ENCODE measurements at places on chromosomes 2 and 18.
A peak's percentile ranks its signal among the peaks of the same experiment; 100 is the strongest.

- no peak for DNase-seq
Measured at GRCh38 chr2:2075875-2076529, 255.1 kb downstream of the MYT1L start.

DNA sequence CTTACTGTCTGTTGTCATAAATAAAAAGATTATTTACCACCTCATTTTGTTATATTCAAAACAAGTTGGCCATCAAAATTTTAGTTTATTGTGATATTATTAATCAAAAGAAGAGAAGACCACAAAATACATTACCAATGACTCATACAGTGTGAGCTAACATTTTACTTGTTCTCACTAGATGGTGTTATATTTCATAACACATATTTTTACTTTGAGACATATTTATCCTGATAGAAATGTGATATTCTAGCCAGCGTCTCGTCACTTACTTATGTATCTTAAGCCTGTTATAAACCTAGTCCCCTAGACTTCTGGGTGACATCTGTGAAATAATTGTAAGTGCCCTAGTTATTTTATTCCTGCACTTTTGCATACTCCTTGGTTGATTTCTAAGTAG lies 263.2 kb downstream of the CDH7 start:
- no peak for DNase-seq

DNA sequence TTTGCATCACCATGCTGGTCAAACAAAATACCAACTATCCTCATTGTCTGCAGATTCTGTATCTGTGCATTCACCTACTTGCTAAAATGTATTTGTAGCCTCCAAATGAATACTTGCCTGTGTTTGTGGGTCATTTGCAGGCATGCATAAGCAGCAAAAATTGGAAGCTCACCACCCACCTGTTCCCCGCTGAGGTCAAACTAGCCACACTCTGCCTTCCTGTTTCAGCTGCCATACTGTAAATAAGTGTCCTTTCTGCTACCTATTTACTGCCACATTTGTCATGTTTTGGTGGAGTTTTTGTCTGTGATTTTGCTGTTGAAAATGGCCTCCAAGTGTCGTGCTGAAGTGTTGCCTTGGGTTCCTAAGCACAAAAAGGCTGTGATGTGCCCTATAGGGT lies 50.0 kb upstream of the ACMSD start:
- DNase-seq, result no peak

DNA sequence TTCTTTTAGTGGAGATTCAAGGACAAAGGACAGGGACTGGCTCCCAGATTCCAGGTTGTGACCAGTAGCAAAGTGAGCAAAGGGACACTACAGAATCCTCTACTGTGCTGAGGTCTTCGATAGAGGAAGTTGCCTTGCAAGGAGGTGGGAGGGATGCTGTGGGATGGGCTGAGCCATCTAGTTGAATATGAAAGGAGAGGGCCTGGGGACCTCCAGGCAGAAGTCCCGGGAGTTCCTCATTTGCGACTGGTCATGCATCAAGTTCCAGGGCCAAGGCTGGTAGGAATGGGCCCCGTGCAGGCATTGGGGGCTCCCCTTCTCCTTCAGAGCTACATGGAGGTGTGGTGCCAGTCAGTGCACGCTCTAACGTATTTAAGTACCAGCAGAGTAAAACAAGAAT lies 12.6 kb upstream of the PROM2 start:
- DNase-seq, result no peak

GRCh38 chr2:114553027-114553426 lies 110.6 kb downstream of the DPP10 start:
- DNase-seq, result no peak

- no peak for DNase-seq
Measured at GRCh38 chr18:79640064-79640672, 39.4 kb upstream of the CTDP1 start.

DNA sequence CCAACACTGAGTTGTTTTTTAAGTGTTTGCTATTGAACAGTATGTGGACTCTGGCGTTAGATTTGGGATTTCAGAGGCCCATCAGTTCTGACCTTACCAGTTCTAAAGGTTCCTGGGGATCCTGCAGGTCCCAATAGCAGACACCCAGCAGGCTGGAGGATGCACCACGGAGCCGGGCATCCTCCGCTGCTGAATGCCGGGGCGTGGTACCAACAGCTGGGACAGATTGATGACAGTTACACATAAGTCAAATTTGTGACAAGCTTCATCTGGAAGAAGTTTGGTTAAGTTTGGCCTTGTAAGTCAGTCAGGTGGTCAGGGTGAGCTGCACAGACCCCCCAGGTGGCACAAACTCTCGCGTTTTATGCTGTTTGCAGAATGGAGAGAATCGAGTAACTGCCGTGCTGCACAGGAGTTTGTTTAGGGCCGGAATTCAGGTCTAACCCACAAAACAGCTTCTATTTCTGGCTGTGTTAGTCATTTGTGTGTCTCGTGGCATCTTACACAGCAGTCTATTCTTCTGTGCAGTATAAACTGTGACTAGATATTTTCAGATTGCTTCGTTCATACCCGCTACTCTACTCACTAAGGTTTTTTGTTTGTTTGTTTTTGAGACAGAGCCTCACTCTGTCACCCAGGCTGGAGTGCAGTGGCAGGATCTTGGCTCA lies 19.2 kb downstream of the CTDP1 start:
- no peak for DNase-seq

DNA sequence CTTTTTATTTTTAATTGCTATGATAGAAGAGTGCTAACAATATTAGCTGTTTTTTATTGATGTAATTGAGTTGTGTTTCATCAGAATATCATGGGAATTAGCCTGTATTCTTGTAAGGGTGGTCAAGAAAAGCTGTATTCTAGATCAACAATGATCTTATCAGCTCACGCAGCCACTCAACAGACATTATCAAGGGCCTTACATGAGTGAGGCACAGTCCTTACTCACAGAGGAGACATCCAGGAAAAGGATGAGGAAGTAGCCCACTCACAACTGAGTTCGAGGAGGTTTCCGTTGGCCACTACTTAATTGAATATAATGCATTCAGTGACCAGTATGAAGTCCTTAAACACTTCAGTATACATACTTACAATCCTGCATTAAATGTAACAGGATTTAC lies 152.5 kb downstream of the AFF3 start:
- no peak for DNase-seq

GRCh38 chr2:199956062-199956380 lies 639 bp downstream of the MAIP1 start:
- no peak for DNase-seq

DNA sequence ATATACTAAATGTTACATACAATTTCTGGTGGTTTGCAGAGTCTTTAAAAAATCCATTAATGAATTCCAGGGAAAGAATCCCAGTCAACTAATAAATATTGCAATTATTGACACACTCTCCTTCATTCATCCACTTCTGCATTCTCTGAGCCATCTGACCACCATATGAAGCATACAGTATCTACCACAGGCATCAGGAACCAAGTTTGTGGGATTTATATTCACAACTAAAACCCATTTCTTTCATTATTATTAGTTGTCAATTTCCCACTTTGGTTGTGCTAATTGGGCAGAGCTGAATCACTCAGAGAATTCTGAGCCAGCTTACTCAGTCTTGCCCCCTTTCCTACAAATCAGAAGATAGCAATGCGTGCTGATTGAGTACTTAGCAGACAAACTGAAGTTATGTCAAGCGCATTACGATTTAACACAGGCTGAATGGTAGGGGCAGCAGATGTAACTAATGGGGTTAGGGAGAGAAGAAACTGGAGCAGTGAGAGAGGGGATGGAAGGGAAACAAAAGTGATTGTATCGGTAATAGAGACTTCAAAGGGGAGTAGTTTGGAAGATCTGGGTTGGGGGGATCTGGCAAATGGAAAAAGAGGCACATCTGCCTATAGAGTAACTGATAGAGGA lies 52.3 kb downstream of the ZEB2 start:
- no peak for DNase-seq

DNA sequence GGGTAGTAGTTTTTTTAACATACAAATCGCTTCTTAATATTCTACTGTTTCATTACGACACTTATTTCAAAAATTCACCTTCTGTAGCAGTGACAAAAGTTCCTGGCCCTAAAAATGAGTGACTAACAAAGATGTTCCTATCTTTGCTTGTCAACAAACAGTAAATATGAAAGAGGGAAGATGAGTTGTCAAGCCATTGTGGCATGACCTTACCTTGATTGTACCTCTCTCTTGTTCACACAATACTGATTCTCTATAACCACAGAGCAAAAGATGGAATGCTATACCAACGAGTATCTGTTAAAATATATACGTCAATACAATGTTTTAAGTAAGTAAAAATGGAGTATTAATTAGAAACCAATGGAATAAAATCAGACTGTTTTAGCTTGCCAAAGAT lies 14.7 kb upstream of the GCG start:
- no peak for DNase-seq

- no peak for DNase-seq
Measured at GRCh38 chr2:85981579-85982247, 92.9 kb upstream of the ST3GAL5 start.

DNA sequence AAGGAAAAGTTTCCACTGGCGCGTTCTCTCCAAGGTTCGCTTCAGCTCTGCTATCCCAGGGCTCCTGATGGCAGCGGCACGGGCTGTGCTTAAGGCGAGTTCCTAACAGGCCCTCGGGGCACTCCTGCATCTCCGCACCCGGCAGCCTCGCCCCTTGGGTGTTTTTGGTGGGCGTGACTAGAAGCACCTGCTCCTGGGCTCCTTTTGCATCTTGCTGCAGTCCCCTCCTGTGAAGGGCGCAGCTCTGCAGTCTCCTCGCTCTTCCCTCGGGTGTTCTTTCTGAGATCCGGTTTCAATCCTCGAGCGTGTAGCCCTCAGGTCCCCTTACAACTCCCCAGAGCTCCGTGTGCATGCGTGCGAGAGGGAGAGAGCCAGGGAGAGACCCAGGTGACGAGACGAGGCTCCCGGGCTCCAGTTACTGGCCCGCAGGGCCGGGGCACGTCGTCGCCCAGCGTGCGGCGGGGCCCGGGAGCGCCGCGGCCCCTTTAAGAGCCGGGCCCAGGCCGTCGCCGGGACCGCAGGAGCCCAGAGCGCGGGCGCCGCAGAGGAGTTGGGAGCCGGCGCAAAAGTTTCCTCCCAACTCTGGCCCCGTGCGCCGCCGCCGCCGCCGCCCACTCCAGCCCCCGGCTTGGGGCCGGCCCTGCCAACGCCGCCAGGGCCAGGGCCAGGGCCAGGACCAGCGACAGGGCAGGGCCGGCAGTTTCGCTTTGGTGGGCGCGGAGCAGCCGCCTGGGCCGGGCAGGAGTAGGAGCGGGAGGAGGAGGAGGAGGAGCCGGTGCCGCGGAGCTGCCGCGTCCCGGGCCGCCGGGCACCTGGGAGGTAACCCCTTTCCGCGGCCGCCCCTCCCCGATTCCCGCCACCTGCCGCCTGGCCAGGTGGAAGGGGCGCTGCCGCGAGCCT lies at the start of gene PARD3B:
Gene PARD3B (plus strand): TSS at position 515 of the 900 bp plus-strand sequence. CDS start 525 bp downstream, outside the sequence.
- peak; percentile 69 for DNase-seq

- no peak for DNase-seq
Measured at GRCh38 chr18:56770097-56770496, 118.9 kb downstream of the WDR7 start.

DNA sequence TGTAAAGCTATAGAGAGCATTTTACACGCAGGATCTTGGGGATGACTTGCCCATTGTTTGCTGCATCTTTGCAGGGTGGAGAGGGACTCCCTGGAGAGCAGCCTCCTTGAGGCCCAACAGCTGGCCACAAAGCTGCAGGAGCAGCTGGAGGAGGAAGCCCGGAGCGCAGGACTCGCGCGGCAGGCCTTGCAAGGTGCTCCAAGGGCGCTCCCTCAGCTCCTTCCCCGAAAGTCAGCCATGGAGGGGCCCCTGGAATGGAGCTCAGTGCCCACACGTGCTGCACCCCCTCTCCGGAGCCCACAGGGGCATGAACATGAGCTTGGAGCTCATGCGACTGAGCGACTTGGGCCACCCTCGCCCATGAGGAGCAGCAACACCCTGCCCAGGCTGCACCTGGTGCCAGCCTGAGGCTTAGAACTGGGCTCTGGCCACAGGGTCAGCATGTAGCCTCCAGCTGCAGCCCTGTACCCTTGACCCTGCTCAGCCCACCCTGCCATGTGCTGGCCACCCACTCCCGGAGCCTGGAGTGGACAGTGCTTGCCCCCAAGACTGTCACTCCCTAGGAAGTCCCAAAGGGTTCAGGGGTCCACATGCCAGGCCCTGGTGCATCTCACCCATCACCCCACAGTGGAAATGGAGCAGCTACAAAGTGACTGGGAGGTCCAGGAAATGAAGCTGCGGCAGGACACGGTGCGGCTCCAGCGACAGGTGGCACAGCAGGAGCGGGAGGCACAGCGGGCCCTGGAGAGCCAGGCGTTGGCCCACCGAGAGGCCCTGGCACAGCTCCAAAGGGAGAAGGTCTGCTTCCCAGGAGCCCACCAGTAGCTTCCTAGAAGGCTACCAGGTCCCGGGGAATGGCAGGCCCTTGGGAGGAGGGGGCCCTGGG lies 43.0 kb downstream of the CROCC2 start:
- DNase-seq, result no peak

DNA sequence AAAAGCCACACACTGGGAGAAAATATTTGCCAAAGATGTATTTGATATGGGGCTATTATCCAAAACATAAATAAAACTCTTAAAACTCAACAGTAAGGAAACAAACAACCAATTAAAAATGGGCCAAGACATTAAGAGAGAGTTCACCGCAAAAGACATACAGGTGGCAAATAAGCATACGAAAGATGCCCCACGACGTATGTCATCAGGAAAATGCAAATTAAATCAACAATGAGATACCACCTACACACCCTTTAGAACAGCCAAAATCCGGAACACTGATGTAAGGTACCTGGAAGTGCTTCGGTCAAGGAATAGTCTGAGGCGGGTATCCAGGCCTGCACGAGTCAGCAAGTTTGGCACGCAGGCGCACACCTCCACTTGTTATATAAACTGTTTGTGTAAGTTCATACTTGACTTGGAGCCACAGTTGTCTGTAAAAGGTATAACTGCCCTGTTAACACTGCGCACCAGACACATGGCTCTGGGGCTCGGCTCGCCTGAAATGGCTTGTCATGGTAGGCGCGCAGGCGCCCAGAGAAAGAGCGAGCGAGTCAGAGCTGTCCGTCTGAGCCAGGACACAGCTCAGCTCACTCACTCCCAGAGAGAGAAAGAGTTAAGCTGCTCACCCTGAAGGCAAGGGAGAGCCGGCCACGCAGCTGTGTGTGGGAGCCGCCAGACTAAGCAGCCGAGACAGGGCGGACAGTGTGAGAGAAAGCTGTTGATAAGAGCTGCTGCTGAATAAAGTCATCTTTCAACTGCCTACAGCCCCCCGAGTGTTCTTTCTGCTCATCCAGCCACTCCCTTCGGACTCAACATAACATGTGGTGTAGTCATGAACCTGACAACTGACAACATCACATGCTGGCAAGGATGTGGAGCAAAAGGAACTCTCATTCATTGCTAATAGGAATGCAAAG lies 87.3 kb downstream of the HNRNPLL start:
- peak; percentile 12 for DNase-seq

DNA sequence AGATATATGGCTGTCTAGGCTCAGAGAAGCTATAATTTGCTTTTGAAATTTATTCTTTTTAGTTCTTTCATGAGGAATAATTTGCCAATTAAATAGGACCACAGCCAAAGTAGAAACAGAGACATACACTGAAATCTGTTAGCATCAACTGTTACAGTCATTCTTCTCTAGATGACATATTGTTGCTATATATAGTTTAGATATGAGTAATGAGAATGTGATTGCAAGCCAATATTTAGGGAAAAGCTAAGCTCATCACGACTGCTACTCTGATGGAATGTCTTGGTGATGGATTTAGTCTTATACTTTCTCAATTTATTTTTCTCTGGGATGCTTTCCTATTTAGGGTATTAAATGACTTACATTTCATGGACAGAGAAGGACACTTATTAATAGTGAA lies 259.1 kb downstream of the LNPK start:
- no peak for DNase-seq

GRCh38 chr18:13726972-13727331 lies 479 bp downstream of the RNMT start:
- peak; percentile 27 for DNase-seq

All from T47D (cell line).